CD4-positive, alpha-beta T cell (primary cell): ENCODE measurements at places on chromosomes 11 and 22.

DNA sequence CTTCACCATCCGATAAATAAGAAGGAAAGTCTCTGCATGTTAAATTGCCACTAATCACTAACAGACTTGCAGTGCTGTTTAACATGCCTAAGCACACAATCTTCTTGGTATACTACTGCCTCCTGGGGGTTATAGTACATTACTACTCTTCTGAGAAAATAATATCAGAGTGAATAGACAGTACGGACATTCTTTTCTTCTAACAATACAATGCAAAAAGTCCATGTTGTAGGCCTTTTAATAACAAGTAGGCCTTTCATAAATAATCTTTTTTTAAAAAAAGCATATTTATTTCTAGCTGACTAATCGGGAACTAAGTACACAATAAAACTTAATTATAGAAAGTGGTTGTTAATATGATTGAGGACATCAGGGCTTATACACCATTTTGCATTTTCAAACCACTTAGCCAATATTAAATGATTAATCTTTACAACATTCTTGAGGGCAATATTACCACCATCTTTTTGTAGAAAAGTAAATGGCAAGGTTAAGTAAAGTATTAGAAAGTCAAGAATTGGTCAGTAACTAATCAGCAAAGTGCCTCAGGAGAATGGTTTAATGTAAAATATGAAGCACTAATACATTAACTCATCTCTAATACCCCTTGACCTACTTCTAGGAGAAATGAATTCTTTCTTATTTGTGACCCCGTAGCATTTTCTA is 84.7 kb downstream of the TTC28 start:
- DNase-seq, result no peak

DNA sequence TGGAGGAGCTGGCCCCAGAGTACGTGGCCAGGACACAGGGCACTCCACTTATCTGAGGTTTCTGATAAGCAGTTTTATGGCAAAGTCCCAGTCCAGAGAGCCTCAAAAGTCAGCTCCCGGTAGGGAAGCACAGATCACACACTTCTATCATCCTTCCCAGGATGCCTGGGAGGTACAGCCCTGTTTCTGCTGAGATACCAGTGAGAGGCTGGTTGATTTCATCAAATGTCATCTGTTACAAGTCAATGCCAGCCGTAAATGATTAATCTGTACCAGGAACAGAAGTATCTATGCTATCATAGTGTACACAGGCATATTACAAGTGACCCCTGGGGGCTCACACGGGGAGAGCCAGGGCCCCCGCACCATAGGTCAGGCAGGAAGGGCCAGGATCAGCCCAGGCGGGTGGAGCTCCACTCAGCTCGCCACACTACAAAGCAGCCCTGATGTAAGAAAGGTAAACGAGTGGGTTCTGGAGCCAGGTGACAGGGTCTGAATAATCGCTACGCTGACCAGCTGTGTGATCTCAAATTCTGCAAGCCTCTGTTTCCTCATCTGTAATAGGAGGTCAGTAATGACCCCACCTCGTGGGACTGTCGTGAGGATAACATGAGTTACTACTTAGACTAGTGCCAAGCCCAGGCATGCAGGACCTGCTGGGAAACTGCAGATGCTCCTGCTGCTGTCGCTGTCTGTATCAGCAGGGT is 17.6 kb downstream of the PLA2G6 start:
- DNase-seq, result no peak

DNA sequence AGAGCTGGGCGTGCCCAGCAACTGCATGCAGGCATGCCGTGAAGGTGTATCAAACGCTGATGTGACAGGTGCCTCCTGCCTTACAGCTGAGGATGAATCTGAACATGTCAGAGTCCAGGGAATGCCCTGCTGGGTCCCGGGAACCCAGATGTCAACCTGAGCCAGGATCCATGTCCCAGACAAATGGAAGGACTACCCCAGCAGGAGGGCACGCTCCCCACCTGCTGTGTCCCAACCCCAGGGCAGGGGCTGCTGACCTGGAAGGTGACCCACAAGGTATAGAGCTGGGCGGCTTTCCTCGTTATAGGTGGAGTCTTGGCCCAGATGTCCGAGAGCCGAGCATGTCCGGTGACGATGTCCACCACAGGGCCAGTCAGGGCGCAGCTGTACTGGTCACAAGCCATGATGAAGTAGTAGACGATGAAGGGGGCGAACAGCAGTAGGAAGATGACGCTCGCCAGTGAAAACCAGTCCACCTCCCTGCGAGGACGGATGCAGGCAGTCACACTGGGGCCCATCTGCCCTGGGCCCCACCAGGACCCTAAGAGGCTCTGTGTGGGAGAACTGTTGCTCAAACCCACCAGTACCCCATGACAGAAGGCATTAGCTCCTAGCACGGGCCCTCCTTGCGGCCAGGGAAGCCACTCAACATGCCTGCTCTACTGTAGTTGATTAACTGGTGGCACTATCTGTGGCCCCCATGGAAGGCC is 4.3 kb downstream of the DHCR7 start:
- no peak for DNase-seq

- no peak for DNase-seq
Observed at GRCh38 chr11:101456812-101457211, 127.0 kb downstream of the TRPC6 start.

DNA sequence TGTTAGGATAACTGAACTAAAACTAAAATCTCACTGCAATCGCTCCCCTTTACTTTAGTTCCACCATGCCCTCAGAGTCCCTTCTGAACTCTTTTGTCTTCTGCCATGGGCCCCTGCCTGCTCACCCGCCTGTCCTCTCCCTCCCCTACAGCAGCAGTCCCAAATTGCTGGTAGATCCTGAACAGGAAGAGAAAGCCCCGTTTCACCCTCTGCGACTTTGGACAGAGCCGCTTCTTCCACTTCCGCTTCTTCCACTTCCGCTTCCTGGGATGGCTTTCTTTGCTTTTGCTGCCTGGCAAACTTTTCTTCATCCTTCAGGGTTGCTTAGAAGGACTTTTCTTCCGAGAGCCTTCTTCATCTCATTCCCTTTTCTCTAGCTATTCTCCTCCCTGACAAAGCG is 35.7 kb upstream of the TLCD5 start:
- DNase-seq, result no peak

DNA sequence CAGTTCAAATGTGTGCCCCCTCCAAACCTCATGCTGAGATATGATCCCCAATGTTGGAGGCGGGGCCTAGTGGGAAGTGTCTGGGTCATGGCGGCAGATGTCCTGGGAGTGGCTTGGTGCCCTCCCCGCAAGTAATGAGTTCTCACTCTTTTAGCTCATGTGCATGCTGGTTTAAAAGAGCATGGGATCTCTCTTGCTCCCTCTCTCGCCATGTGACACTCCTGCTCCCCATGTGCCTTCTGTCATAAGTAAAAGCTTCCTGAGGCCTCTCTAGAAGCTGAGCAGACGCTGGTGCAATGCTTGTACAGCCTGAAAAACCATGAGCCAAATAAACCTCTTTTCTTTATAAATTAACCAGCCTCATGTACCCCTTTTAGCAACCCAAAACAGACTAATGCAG is 98.8 kb downstream of the SGSM3 start:
- no peak for DNase-seq

DNA sequence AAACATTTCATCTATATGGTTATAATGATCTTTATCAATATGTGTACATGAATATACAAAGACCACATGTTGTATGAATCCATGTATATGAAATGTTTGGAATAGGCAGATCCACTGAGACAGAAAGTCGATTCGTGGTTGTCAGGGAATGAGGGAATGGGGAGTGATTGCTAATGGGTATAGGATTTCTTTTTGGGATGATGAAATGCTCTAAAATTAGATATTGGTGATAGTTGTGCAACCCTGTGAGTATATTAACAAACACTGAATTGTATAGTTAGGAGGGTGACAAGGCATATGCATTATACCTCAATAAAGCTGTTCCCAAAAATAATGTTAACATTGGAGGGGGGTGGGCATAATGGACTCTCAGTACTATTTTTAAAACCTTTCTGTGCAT is 5.0 kb upstream of the PTPMT1 start:
- no peak for DNase-seq

DNA sequence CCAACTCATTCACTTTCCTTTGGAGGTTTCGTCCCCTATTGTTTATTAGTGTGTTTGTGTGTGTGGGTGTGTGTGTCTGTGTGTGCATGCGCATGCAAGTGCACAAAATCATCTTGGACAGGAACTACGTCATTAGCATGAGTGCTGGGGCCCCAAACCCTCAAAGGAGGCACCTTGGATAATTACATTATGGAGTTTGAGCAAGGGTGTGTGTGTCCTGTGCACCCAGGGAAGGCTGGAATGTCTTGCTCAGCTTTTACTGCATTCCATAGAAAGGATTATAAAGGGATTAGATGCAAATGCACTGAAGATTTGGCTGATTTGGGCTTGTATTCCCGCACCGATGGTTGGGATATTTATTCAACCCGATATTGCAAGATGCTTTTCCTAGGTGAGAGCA is 203.4 kb upstream of the NAV2 start:
- no peak for DNase-seq

DNA sequence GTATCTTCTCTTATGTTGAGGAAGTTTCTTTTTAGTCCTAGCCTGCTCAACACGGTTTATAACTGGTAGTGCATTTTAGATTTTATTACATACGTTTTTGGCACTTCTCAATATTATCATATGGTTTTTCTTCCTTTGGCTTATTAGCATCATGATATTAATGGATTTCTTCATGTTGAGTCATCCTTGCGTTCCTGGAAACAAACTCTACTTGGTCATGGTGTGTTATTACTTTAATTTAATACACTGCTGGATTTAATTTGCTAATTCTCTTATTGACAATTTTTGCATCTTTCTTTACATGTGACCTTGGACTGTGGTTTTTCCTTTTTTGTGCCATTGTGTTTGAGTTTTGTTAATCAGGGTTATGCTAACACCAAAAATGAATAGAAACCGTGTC is 20.5 kb downstream of the IGF2 start:
- no peak for DNase-seq

- no peak for DNase-seq
Observed at GRCh38 chr11:127035824-127036223, 35.3 kb upstream of the KIRREL3 start.

DNA sequence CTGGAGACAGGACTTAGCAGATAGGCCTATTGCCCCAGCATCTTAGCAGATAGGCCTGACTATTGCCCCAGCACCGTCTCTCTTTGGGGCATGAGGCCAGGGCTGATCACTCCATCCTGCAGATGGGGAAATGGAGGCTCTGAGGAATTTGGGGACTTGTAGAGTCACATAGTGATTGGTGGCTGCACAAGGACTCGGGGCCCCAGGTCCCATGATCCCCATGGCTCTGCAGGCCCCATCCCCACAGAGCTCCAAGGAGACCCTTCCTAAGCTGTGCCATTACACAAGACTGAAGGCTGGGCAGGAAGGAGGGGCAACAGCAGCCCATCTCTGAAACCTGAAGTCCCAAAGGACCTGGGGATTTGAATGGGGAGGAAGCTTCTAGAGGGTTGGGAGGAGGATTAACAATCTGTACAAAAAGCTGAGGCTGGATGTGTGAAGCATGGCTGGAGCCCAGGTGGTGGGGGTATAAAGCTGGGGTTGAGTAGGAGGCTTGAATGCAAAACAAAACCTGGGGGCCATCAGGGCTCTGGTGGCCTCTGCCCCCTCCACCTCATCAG is 1.6 kb downstream of the ARAP1 start:
- no peak for DNase-seq

- no peak for DNase-seq
Observed at GRCh38 chr11:108875134-108875533, 210.3 kb downstream of the DDX10 start.

GRCh38 chr11:126345759-126346585 is 9.5 kb upstream of the ST3GAL4 start:
- no peak for DNase-seq
